Ecto neural progenitor cell (in vitro differentiated cells): ENCODE measurements at places on chromosomes 6 and 20.

DNA sequence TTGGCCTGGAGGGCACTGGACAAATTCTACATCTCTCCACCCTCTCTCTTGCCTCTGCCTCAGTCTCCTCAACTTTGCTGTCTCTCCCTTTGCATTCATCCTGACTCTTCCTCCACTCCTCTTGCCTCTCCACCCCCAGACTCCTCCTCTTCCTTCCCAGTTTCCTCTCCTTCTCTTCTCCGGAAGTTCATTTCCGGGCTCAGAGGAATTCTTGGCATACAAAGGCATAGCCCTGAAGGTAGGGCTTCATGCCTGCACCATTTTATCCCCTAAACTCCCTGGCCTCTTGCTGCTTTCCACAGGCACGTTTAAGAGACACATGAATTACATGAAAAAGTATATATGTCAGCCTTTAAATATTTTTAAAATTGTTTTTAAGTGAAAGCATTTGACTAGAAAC, 10.6 kb downstream of the BFSP1 start:
- no peak for DNase-seq

GRCh38 chr6:3499603-3500002, 42.8 kb upstream of the SLC22A23 start:
- DNase-seq, result no peak

GRCh38 chr6:112266331-112266730, 12.0 kb upstream of the LAMA4 start:
- DNase-seq, result no peak

DNA sequence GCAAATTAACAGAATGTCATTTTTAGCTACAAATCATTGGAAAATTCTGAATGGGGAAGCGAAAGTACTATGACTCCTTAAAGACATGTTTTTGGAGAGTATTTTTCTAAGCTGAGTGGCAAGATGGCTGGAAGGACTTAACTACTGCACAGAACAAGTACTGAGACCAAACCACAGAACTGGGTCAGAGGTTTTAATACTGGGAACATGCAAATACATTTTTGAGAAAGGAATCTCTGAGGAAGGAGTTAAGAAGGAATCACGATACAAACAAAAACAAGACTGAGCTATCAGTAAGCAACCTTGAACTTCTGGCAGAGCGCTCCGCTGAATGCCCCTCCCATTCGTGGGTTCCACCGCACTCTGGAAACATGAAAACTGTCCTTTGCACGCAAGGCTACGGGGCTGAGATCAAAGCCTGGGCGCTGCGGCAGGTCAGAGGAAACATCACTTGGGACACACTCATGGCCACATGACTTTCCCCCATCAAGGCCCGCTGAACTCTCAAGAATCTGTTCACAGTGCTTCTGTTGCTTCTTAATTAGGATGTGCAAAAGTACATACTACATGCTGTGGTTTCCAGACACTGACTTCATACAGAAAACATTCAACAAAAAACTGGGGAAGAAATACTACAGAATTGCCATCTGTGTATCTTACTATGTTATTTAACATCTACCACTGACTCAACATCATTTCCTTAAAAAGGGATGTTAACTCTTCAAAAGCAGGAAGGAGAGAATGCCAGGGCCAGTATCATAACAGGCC, 27.8 kb downstream of the SLC23A2 start:
- no peak for DNase-seq

DNA sequence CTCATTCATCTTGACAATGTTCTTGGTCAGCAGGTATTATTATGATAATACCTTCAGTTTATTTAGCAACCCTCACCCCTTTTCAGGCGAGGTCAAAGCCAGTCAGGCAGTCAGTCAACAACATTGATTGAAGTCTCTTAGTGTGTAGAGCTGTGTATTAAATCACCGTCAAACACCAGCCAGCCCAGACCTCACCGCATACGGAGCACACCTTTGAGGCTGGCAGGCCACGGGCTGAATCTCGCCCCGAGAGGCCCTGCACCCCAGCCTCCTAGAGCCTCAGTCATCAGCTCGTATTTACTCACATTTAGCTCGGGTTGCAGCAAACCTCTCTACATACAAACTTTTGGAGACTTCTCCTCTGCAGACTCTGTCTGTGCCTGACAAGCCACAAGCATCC, 36.0 kb upstream of the FOXA2 start:
- no peak for DNase-seq

DNA sequence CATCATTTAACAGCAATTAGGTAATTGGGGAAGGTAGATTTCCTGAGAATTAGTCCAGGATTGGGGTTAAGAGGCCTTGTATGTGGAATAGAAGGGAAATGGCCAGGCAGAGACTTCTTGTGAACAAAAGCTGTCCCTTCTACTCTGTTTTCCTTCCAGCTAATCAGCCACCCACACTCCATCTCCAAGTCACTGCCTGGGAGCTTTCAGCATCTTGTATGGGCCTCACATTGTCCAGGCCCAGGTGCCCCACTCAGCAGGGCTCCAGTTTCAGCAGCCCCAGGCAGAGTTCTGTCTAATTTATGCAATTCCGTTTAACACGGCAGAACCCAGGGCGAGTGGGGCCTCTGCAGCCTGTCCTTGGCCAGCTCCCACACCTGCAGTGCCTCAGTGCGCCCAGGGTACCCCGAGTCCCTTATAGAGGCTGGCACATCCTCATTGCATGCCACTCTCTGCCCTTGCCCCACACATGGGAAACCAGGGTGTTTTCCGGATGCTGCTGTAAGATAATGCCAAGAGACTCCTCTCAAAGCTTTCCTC, 113.0 kb downstream of the EDN3 start:
- DNase-seq, result no peak

DNA sequence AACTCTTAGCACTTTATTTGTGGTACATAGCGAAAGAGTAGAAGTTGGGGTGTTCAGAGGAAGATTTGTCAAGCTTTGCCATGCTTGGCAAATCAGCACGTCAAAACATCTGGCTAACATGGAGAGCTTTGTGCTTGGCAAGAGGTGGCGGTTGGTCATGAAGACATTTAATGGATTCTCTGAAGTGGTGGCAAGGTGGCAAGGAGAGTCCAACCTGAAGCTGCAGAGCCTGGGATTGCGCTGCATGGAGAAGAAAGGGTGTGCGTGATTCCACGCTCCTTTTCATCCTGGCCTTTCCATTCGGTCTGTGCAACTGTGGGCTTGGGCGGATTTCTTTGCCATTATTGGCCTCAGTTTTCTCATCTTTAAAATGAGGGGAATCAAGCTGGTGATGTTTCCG, 3.1 kb downstream of the PYGB start:
- no peak for DNase-seq

- DNase-seq, result no peak
Observed at GRCh38 chr20:61847986-61848385, 217.7 kb downstream of the TAF4 start.

DNA sequence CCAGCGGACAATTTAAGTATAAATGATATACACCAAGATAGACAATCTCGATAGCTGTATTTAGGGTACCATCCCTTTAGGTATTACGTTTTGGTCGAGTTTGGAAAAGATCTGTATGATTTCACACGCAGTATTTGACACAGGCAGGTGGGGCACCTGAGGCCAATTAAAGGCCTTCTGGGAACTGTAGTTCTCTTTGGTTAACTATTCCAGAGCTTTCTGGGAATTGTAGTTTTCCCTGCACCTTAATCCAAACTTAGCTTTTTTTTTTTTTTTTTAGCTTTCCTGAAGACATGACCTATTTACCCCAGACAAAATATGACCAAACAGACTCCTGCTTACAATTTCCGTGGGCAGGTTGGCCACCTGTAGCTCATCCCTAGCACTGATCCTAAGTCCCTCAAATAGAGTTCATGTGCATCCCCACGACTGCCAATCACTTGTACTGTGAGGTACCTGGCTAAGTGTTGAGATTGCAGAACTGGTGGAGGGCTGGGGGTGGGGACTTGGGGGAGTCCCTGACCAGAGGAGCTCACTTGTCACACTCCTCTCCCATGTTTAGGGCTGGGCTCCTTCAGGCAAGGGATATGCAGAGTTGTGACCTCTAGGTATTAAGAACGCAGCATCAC, 999 bp upstream of the EHMT2 start:
- DNase-seq, result no peak

DNA sequence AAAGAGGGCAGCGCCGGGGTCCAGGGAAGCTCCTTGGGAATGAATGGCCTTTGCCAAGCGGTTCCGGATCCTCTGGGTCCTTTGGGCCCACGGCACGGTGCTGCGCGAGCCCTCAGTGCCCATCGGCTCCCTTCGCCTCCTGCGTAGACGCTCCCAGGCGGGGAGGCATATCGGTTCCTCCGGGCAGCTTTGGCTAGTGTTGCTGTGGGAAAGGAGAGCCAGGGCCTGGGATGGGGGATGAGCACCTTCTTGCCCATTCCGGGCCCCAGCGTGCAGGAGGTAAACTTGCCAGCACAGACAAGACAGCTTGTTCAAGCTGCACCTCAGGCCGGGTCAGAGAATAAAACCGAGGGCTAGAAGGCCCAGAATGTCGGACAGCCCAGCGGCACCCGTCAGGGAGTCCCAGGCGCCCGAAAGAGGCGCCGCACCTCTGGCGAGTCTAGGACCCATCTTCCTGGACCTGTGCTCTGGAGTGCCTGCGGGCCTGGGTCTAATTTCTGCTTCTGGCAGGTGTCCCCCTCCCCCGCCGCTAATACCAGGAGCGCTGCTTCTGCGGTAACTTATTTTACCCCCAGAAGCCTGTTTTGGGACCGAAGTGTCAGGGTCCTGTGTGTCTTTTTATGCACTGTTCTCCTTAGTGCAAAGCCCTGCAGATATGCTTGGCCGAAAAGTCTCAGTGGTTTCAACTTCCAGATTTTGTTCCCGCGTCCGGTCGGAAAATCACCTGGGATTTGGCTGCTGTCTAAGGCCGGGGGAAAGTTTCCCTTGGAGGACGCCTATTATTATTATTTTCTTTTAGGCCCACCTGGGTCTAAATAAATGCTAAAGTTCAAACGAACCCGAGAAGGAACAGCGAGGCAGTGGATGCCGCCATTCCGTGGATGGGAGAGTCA, 1.7 kb upstream of the TFAP2C start:
- DNase-seq, result peak; percentile 59
